ENCODE measurements at places on chromosomes 3 and 15. TPM values are rescaled to one million over a fixed set of nuclear protein-coding genes. Genes with fewer than 3 reads are reported as not detected.

HRH1 gene
- total RNA-seq, result not detected

DNA sequence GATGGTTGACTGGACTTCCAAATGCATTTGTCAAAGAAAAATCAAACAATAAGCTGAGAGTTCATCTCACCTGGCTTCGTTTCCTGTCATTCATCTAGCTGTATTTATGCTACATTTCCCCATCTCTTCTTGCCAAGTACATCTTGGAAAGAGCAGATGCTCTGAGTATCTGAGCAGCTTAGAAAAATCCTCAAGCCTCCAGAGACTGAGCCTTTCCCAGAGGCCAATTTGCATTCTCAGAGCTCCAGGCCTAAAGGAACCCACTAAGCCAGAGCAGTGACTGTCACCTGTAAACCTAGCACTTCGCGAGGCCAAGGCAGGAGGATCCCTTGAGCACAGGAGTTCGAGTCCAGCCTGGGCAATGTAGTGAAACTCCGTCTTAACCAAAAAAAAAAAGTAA lies 100.5 kb downstream of the XXYLT1 start:
- H3K36me3 ChIP-seq, result no peaks in the 10 kb centered on the region
- H3K4me1 ChIP-seq, result peaks cover 4% of the 10 kb centered on the region
- H3K27ac ChIP-seq, result no peak overlapping the region
- peak; percentile 32 for DNase-seq
- H3K27me3 ChIP-seq, result no peaks in the 10 kb centered on the region
- H3K4me3 ChIP-seq, result no peak overlapping the region

FBXL22 gene
- total RNA-seq, result 0.75 TPM

DNA sequence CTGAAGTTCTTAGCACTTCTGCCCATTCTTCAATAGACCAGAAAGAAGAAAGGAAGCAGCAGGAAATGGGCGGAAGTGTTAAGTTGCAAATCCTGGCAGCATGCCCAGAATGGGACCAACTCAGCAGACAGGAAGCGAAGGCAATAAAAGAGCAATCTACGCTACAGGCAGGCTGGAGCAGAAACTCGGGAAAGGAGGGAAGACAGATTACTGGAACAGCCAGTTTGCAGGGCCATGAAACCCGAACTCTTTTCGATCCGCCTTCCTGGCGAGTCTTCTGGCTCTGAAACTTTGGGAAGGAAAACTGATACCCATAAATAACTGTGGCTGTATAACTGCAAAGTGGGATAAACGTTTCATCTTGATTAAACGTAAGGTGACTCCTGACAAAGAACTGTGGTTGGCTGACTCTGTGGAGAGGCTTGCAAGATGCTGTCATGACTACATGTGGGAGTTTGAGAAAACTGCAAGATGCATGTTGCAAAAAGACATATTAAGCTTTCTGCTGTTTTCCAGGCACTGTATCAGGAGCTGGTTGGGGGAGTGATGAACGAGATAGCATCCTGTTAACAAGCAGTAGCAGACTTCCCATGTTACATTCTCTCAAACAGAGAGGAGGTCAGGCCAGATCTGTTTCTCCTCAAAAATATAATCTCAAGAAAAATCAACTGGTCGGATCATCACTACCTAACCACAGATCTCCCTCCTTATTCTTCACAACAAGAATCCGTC lies 67.8 kb downstream of the FMN1 start:
- H3K4me1 ChIP-seq, result peaks cover 4% of the 10 kb centered on the region
- H3K36me3 ChIP-seq, result no peaks in the 10 kb centered on the region
- peaks cover 73% of the 10 kb centered on the region for H3K27me3 ChIP-seq
- no peak overlapping the region for H3K4me3 ChIP-seq
- H3K27ac ChIP-seq, result no peak overlapping the region

ALPK3 gene
- 32.1 TPM for total RNA-seq

KAT2B gene
- 2.2 TPM for total RNA-seq
